ENCODE measurements at places on chromosomes 3 and 15.

GRCh38 chr3:113441051-113441770 lies at the start of gene CFAP44:
CFAP44 (minus strand) TSS chr3:113441493; CDS start chr3:113433664, 7,829 bp downstream.
- peak; percentile 55 for DNase-seq

- DNase-seq = no peak
Observed at GRCh38 chr15:78922527-78922926, 22.3 kb downstream of the CTSH start.

DNA sequence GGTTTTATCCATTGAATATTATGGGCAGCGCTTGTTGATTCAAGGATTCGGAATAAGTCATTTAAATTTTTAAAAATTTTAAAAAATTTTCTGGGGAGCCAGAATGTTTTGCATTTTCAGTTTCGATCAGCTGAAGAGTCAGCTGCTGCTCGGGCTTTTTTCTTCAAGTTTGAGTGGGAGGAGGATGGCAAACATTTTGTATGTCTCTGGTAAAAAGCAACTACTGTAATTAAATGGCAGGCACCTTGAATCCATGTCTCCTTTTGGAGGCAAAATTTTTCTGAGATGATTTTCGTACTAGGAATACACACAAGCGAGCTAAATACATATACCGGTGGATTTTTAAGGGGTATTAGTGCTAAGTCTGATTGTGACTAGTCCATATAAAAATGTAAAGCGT lies 612 bp downstream of the C3orf38 start:
- DNase-seq = no peak

DNA sequence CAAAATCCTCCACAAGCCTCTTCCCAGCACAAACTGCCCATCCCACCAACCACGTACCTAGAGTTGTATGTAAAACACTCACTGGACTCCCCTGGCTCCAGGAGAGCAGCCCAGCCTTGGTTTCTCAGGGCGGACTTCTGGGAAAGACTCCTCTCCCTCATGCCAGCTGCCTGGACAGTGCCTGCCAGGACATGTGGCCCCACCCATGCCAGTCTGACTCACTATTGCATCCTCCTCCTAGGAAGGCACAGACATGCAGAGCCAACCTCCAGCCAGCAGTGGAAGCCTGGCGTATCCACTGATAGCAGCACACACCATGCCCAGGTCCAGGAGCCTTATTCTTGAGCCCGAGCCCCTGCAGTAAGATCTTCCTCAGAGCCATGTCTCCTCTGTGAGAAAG lies 8.6 kb downstream of the PKM start:
- DNase-seq = peak; percentile 61

- no peak for DNase-seq
Observed at GRCh38 chr3:54533856-54534255, 394.0 kb downstream of the LRTM1 start.

GRCh38 chr3:112569265-112569664 lies 7.4 kb downstream of the SLC35A5 start:
- DNase-seq = no peak

DNA sequence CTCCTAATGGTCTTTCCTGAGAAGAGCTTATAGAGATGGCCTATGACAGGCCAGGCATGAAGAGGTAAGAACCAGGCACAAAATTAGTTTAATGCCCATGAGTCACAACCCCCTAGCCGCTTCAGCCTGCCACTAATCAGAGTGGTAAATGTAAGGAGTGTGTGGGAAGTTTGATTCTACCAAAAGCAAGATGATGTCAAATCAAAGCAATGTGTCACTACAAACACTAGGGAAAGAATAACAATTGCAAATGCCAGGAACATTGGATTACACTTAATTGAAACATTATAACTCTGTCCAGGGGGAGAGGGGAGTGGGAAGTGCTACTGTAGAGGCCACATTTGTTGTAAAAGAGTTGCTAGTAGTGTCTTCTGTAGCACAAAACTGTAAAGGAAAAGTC lies 596.6 kb upstream of the AGTR1 start:
- peak; percentile 68 for DNase-seq

GRCh38 chr3:50121072-50122032 lies 32.6 kb downstream of the RBM5 start:
- peak; percentile 79 for DNase-seq

DNA sequence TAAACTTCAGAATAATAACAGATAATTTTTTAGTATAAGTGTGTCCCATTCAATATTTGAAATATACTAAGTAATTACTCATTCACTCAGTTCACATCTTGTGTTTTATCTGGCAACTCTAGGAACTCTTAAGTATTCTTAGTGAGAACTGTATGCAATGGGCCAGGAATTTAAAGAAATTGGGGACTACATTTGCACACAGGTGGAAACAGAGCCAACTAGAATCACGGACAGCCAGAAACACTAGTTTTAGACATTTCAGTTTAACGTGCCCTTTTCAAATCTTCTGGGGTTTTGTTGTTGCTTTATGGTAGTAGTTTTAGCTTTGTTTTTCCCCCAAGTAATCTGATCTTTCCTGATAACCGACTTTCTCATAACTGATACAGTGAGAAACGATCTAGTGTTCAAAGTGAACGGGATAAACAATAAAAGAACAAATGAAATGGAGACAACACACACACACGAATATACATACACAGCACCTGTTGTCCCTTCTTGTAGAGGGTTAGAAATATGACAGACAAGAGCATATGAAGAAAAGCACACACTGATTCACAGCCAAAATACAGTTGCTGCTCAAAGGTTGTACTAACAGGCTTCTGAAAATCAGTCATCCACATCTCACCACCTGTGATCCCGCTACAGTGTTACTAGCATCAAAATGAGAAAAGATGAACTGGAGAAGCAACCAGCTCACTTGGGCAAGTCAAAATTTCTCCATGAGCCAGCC lies 167.0 kb downstream of the FMN1 start:
- no peak for DNase-seq

GRCh38 chr3:193230610-193231009 lies 10.4 kb upstream of the PLAAT1 start:
- DNase-seq = no peak

DNA sequence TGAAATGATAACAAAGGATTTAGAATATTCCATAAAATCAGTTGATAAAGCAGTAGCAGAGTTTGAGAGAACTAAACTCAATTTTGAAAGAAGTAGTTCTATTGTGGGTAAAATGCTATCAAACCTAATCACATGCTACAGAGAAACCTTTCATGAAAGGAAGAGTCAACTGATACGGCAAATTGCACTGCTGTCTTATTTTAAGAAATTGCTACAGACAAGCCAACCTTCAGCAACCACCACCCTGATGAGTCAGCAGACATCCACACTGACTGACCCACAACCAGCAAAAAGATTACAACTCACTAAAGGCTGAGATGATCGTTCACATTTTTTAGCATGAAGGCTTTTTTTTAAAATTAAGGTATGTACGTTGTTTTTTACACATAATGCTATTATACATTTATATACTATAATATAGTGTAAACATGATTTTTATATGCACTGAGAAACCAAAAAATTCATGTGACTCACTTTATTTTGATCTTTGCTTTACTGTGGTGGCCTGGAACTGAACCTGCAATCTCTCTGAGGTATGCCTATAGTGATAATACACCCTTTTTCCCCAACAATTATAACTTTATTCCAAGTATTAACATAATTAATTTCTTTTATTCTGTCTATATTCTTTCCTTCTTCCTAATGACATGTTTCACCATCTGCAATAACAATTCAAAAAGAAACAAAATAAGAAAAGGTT lies 109.9 kb downstream of the TBC1D5 start:
- DNase-seq = peak; percentile 68

DNA sequence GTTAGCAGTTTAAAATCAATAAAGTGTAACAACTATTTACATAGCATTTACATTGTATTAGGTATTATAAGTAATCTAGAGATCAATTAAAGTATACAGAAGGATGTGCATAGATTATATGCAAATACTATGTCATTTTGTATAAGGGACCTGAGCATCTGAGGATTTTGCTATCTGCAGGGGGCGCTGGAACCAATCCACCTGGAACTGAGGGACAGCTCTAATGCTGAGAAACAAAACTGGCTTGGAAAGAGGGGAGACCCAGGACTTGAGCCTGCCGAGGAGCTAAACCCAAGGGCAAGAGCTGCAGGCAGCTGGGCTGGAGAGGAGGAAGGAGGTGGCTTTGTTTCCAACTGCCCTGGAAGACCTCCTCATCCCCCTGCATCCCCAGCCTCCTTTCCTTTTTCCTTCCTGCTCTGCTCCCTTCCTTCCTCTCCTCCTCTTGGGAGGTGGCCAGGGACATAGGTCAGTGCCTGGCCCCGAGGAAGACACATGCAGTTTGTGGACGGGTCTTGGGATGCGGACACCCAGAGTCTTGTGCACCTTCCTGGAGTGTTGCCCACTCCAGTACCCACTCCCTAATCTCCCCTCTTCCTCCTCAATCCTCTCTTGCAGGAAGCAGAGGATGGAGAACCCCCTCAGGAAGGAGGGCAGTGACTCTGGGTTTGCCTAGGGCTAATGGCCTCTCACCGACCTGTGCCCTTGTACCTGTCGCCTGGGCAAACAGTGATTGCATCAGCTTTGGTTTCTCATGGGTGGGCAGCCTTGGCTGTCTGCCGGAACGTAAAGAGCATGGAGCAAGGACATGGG lies 825 bp upstream of the RTP3 start:
- peak; percentile 41 for DNase-seq

GRCh38 chr3:43768381-43768973 lies 77.7 kb downstream of the ABHD5 start:
- DNase-seq = peak; percentile 58

DNA sequence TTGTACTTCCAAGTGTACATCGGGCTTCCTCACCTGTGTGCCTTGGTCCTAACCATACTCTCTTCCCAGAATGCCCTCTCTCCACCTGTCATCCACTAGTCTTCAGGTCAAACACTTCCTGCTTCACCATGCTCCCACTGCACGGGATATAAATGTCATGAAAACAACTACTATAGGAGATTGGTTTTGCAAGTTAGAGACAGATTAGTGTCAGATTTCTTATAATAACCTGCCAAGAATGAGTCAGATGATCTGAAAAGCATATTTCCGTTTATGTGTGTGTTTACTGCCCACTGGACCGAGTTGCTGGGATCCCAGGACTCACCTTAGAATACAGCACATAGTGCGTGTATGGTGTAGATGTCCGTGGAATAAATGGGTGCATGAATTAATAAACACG lies 21.4 kb downstream of the PLA1A start:
- DNase-seq = no peak

- DNase-seq = peak; percentile 27
Observed at GRCh38 chr15:91521996-91522395, 331.5 kb upstream of the SLCO3A1 start.

DNA sequence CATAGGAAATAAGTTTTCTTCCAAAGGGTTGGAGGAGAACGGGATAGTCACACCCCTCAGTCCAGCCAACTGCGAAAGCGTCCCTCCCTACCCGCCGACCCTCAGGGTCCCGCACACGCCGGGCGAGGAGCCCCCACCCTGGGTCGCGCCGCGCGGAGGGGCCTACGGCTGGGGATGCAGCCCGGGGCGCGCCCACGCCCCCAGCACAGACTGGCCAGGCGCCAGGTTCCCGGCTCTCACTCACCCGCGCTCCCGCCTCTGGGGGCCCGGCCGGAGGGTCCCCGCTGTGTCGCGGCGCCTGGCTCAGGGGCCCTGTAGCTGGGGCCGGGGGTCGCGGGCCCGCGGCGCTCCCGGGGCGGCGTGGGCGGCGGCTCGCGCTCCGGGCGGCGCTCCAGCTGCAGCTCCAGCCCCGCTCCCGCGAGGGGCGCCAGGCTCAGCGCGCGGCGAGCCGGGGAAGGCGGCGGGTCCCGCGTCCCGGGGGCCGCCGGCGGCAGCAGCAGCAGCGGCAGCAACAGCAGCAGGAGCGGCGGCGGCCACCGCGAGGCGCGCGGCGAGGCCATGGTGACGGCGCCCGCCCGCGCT lies 375 bp downstream of the HEG1 start:
- no peak for DNase-seq

DNA sequence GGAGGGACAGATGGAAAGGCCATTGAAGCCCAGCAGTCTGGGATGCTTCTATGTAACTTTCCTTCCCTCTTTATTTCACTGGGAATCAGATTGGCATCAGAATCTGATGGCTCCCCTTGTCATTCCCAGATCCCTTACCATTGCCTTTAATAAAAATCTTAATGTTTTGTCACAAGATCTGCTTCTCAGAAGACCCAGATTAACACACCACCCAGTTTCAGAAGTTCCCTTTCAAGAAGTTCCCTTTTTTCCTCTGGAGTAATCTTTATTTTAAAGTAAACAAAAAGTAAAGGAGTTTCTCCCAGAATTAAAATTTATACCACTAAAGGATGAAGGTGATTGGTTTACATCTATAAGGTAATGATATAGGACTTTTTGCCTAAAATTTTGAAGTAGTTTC lies 76.4 kb downstream of the UBR1 start:
- no peak for DNase-seq

DNA sequence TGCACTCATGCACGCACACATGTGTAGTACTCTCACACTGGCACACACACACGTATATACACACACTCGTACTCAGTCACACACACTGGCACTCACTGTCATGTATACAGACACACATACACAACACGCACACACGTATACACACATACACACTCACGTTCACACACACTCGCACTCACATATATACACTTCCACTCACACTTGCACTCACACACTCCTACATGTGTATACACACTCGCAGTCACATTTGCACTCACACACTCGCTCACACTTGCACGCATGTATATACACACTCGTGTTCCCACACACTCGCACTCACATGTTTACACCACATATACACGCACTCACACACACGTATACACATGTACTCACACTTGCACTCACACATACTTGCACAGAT lies 1.5 kb downstream of the PLA2G4F start:
- DNase-seq = no peak

- DNase-seq = no peak
Observed at GRCh38 chr15:38463893-38464292, 10.0 kb downstream of the FAM98B start.

- no peak for DNase-seq
Observed at GRCh38 chr15:74159773-74160172, 13.7 kb upstream of the ISLR start.

DNA sequence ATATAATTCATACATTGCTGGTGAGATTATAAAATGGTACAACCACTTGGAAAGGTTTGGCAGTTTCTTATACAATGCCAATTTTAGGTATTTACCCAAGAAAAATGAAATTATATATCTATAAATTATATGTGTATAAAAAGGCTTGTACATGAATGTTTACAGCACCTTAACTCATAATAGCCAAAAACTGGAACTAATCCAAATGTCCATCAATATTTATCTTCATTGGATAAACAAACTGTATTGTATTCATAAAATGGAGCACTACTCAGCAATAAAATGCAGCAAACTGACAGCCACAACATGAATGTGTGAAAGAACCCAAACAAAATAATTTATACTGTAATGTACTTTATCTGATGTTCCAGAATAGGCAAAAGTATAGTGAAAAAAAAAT lies 33.6 kb upstream of the EIF5A2 start:
- DNase-seq = no peak

- peak; percentile 40 for DNase-seq
Observed at GRCh38 chr3:36944641-36945270, at the start of gene TRANK1. TRANK1 (minus strand) TSS chr3:36945054; CDS start chr3:36944809, 245 bp downstream.

- no peak for DNase-seq
Observed at GRCh38 chr3:31572236-31573004, 39.7 kb downstream of the STT3B start.

GRCh38 chr3:49134471-49135265 lies 1.8 kb upstream of the LAMB2 start:
- DNase-seq = no peak

Data from EL (cell line).